ENCODE measurements at places on chromosomes 1 and 21. TPM values are rescaled to one million over a fixed set of nuclear protein-coding genes. Genes with fewer than 3 reads are reported as not detected.

Gene CROCC
- 7.2 TPM for polyA plus RNA-seq

Gene TAS1R1
- polyA plus RNA-seq = 0.27 TPM

- H3K27ac ChIP-seq = peak overlapping the region; percentile 38
- H3K4me1 ChIP-seq = no peaks in the 10 kb centered on the region
- H3K36me3 ChIP-seq = no peaks in the 10 kb centered on the region
- DNase-seq = peak; percentile 58
- peaks cover 10% of the 10 kb centered on the region for H3K27me3 ChIP-seq
Measured at GRCh38 chr1:7705048-7705907, 65.8 kb upstream of the VAMP3 start.

GRCh38 chr1:88774151-88774556 is 90.1 kb downstream of the PKN2 start:
- DNase-seq = peak; percentile 94
- no peaks in the 10 kb centered on the region for H3K27me3 ChIP-seq
- no peak overlapping the region for H3K4me3 ChIP-seq
- peaks cover 28% of the 10 kb centered on the region for H3K36me3 ChIP-seq
- H3K27ac ChIP-seq = peak overlapping the region; percentile 70
- H3K4me1 ChIP-seq = peaks cover 21% of the 10 kb centered on the region

- no peak overlapping the region for H3K27ac ChIP-seq
- no peaks in the 10 kb centered on the region for H3K36me3 ChIP-seq
- no peaks in the 10 kb centered on the region for H3K27me3 ChIP-seq
- no peaks in the 10 kb centered on the region for H3K4me1 ChIP-seq
- DNase-seq = no peak
Measured at GRCh38 chr21:42013931-42014330, 3.8 kb upstream of the ZBTB21 start.

DNA sequence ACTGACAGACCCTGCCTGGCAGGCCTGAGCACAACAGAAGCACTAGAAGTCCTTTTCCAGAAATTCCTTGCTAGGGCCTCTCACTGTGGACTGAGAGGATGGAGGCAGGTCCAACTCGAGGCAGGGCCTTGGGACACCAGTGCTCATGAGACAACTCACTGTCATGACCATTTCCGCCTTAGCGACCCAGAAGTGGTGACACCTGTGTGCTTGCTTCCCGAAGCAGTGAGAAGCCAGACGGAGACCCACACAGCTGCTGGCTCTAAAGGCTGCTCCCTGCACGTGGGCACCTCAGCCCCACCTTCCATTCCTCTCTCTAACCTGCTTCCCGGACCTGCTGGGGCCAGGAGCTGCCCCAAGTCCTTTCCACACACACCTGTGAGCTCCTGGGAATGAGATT is 33.0 kb downstream of the KCNC4 start:
- H3K36me3 ChIP-seq = no peaks in the 10 kb centered on the region
- no peaks in the 10 kb centered on the region for H3K4me1 ChIP-seq
- no peak overlapping the region for H3K4me3 ChIP-seq
- peak overlapping the region; percentile 20 for H3K27ac ChIP-seq
- DNase-seq = no peak

GRCh38 chr1:208217781-208218180 is 26.4 kb downstream of the PLXNA2 start:
- H3K4me1 ChIP-seq = no peaks in the 10 kb centered on the region
- no peaks in the 10 kb centered on the region for H3K27me3 ChIP-seq
- peaks cover 26% of the 10 kb centered on the region for H3K36me3 ChIP-seq
- H3K4me3 ChIP-seq = no peak overlapping the region

DNA sequence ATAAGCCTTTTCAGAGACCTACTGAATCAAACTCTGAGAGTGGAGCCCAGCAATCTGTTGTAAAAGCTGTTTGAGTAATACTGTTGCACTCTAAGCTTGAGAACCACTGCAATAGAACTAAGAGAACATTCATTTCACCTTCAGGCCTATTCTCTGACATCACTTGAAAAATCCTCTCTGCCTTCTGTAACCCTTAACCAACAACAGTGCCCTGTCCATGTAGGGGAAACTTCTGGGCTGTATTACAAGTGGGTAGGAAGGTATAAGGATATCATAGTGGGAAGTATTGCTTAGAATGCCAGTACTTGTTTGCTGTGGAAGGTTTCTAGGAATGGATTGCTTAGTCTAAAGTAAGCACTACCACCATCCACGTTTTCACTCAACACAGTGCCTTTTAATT is 42.9 kb downstream of the SH3GLB1 start:
- no peaks in the 10 kb centered on the region for H3K27me3 ChIP-seq
- H3K36me3 ChIP-seq = peaks cover 6% of the 10 kb centered on the region
- no peak for DNase-seq
- H3K27ac ChIP-seq = no peak overlapping the region
- no peaks in the 10 kb centered on the region for H3K4me1 ChIP-seq
- H3K4me3 ChIP-seq = no peak overlapping the region

GRCh38 chr1:81006502-81006901 is 794.2 kb upstream of the ADGRL2 start:
- H3K27ac ChIP-seq = no peak overlapping the region
- H3K4me3 ChIP-seq = no peak overlapping the region
- no peaks in the 10 kb centered on the region for H3K4me1 ChIP-seq
- no peaks in the 10 kb centered on the region for H3K27me3 ChIP-seq
- no peaks in the 10 kb centered on the region for H3K36me3 ChIP-seq

DNA sequence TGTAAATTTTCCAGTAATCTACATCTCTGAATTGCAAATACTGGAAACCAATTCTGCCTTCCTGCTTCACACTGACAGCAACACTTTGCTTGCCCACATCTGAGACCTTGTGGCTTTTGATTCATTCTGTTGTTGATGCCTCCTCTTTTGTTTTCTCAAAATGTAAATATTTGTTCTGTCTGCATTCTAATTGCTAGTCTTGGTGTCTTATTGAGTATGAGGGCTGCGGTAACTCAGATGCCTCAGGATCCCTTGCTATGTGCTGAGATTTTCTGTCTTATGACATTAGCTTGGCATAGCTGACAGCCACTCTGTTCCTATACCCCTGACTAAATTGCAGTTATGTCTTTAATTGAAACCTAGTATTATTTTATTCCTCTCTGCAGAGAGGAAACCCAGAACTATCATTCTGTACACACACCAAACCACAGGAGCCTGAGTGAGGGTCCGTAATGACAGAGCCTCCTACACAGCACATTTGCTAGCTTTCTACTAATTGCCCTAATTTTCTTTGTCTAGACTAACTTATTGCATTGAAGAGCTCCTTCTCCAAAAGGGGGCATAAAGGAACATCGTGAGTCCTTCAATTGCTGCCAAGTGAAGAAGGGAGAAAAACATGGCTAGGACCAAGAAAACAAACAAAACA is 72.1 kb downstream of the GREM2 start:
- H3K4me1 ChIP-seq = no peaks in the 10 kb centered on the region
- no peaks in the 10 kb centered on the region for H3K36me3 ChIP-seq
- DNase-seq = no peak
- H3K27me3 ChIP-seq = no peaks in the 10 kb centered on the region

- no peak overlapping the region for H3K27ac ChIP-seq
- H3K4me3 ChIP-seq = no peak overlapping the region
- no peak for DNase-seq
- no peaks in the 10 kb centered on the region for H3K4me1 ChIP-seq
- no peaks in the 10 kb centered on the region for H3K36me3 ChIP-seq
- H3K27me3 ChIP-seq = no peaks in the 10 kb centered on the region
Measured at GRCh38 chr1:197234581-197234980, 33.5 kb upstream of the CRB1 start.

Gene TMEM269
- 0.06 TPM for polyA plus RNA-seq

Gene FAM167B
- polyA plus RNA-seq = 6.4 TPM

DNA sequence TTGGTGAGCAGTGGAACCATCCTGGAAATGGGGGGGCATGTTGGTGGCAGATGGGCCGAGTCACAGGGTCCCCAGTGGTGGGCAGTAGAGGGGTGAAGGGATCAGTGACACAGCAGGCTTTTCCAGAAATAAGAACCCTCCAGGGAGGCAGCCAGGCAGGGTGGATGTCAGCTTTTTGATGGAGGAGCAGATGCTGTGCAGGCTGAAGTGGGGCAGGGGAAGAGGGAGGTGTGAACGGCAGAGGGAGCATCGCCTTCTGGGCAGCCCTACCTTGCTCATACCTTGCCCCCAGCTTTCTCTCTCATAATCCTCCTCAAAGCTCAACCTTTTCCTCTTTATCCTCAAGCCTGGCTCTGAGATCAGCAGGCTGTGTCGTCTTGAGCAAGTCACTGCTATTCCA is 131.8 kb upstream of the IPO9 start:
- peaks cover 35% of the 10 kb centered on the region for H3K4me1 ChIP-seq
- H3K27me3 ChIP-seq = no peaks in the 10 kb centered on the region
- no peak for DNase-seq
- H3K27ac ChIP-seq = no peak overlapping the region
- no peaks in the 10 kb centered on the region for H3K36me3 ChIP-seq

DNA sequence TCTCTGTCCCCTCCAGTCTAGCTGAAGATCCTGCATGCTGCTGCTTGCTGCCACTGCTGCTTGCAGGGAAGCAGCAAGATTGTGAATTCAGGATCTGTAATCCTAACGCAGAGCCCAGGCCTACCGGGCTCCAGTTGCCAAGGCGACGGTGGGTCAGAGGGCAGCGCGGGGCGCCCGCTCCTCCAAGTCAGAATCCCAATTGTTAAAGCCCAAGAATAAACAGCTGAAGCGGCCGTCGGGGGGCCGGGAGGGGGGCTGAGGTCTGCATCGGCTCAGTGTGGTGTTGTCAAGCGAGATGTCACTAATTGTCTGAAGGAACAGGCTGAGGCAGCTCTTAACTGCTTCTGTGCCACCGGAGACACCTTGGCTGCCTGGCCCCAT is 36.8 kb downstream of the AHDC1 start:
- H3K4me3 ChIP-seq = no peak overlapping the region
- no peaks in the 10 kb centered on the region for H3K27me3 ChIP-seq
- H3K27ac ChIP-seq = no peak overlapping the region

GRCh38 chr1:116902723-116903383 is 6.9 kb upstream of the PTGFRN start:
- no peak overlapping the region for H3K4me3 ChIP-seq
- H3K27ac ChIP-seq = no peak overlapping the region
- no peaks in the 10 kb centered on the region for H3K27me3 ChIP-seq
- no peaks in the 10 kb centered on the region for H3K4me1 ChIP-seq
- no peaks in the 10 kb centered on the region for H3K36me3 ChIP-seq
- no peak for DNase-seq

GRCh38 chr1:100543640-100544039 is 5.7 kb downstream of the GPR88 start:
- peaks cover 35% of the 10 kb centered on the region for H3K27me3 ChIP-seq
- H3K4me1 ChIP-seq = no peaks in the 10 kb centered on the region
- no peak overlapping the region for H3K4me3 ChIP-seq
- DNase-seq = no peak
- no peak overlapping the region for H3K27ac ChIP-seq
- no peaks in the 10 kb centered on the region for H3K36me3 ChIP-seq

Gene CD1D
- 9.5 TPM for polyA plus RNA-seq

Gene CCDC24
- polyA plus RNA-seq = 5.8 TPM

Gene GREM2
- polyA plus RNA-seq = 1.7 TPM

Gene KIF2C
- 1.3 TPM for polyA plus RNA-seq

DNA sequence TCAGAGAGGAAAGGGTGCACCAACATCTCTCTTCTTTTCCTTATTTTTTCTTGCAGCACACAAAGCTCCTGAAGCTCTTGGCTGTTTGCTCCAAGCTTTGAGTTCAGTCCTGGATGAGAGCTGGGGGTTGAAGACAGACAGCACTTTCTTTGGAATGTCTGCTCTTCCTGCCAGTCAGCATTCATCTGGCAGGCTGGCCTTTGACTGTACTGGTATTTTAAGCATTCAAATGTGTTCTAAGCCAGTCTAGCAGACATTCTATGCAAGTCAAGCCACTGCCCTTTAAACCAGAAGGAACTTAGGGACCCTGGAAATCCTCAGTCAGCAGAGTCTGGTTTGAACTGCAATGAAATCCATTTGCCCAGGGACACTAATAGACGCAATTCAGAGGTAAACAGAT is 45.0 kb downstream of the XCL1 start:
- no peak overlapping the region for H3K4me3 ChIP-seq
- H3K4me1 ChIP-seq = no peaks in the 10 kb centered on the region
- no peak overlapping the region for H3K27ac ChIP-seq
- DNase-seq = no peak
- H3K27me3 ChIP-seq = no peaks in the 10 kb centered on the region

Gene CNR2
- polyA plus RNA-seq = 0.15 TPM

DNA sequence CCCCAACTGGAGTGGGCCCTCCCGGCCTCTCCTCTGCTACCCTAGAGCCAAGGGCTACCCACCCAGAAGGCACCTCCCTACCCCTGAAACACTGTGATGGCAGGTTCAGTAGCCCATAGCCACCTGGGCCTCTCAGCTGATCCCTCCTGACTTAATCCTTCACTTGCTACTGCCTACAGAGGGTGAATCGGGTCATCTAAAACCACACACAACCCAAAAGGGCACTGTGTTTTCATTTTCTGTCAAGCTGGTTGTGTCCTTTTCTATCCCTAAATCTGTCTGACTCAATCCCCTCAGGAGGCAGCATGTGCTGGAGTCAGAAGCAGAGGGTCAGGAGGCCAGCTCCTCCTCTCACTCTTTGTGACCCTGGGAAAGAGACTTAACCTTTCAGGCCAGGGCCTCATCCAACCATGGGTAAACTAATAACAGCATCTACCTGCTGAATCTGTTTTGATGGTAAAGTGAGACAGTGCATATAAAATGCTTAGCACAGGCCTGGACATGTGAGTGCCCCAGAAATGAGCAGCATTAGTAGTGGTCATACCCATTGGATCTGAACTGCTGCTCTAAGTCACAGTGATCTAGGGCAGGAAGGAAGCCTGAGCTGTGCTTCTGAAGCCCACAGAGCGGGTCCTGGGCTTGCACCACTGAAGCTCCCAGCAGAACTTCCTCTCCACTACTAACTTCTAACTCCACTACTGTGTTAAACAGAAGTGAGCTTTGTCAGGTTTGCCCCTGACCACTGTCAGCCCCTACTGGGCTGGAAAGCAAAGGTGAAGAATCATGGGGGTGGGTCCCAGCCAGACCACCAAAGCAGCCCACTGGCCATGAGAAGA is 11.0 kb downstream of the PMVK start:
- H3K27me3 ChIP-seq = no peaks in the 10 kb centered on the region
- no peaks in the 10 kb centered on the region for H3K4me1 ChIP-seq
- no peak overlapping the region for H3K4me3 ChIP-seq
- DNase-seq = no peak
- peaks cover 17% of the 10 kb centered on the region for H3K36me3 ChIP-seq

Gene SLC27A3
- 9.2 TPM for polyA plus RNA-seq

Gene ITGB2
- polyA plus RNA-seq = 16.4 TPM

Gene CDC20
- polyA plus RNA-seq = 6.3 TPM

Measured in small intestine (tissue), 16 donors.